ENCODE measurements at places on chromosomes 7 and 10. TPM values are rescaled to one million over a fixed set of nuclear protein-coding genes. Genes with fewer than 3 reads are reported as not detected.

WASHC2C gene
- total RNA-seq: 40.0 TPM

KNDC1 gene
- total RNA-seq: not detected

GIMAP6 gene
- total RNA-seq: 231 TPM

NOS3 gene
- total RNA-seq: 67.0 TPM

ACHE gene
- 0.81 TPM for total RNA-seq

SOSTDC1 gene
- not detected for total RNA-seq

ZCWPW1 gene
- 0.42 TPM for total RNA-seq

NKX1-2 gene
- total RNA-seq: not detected

CHAT gene
- total RNA-seq: not detected

SPAG6 gene
- not detected for total RNA-seq

FFAR4 gene
- total RNA-seq: not detected

MAT1A gene
- not detected for total RNA-seq
